Sciatic nerve (tissue), 2 donors: ENCODE measurements at places on chromosomes 2 and 18. TPM values are rescaled to one million over a fixed set of nuclear protein-coding genes. Genes with fewer than 3 reads are reported as not detected.

The CD207 gene
- 1.4 TPM for total RNA-seq

The CTNNA2 gene
- total RNA-seq: 5.4 TPM

The NEURL3 gene
- 0.58 TPM for total RNA-seq

The UGT1A3 gene
- total RNA-seq: not detected

The CROCC2 gene
- 0.18 TPM for total RNA-seq

The CXCR1 gene
- total RNA-seq: 4.9 TPM

The SLC19A3 gene
- 7.1 TPM for total RNA-seq

The NGEF gene
- total RNA-seq: 17.5 TPM

The SERPINB2 gene
- total RNA-seq: 2.6 TPM

The NAGK gene
- 125 TPM for total RNA-seq

The EXOC6B gene
- 49.9 TPM for total RNA-seq

The CCL20 gene
- 0.76 TPM for total RNA-seq

The CHRNG gene
- not detected for total RNA-seq

The IFIH1 gene
- 21.0 TPM for total RNA-seq

The GAL3ST2 gene
- total RNA-seq: not detected

The FHL2 gene
- total RNA-seq: 208 TPM

The FAM237A gene
- not detected for total RNA-seq

The NR4A2 gene
- 62.1 TPM for total RNA-seq

The RUFY4 gene
- total RNA-seq: 0.36 TPM

The CACNB4 gene
- 11.4 TPM for total RNA-seq

The PRSS56 gene
- total RNA-seq: not detected

The XIRP2 gene
- 2.9 TPM for total RNA-seq

The TTR gene
- total RNA-seq: not detected

The ABCG8 gene
- total RNA-seq: not detected

The GPR39 gene
- total RNA-seq: 0.31 TPM

The ING5 gene
- total RNA-seq: 46.1 TPM

The NCKAP1 gene
- 150 TPM for total RNA-seq

The SLC66A2 gene
- 65.2 TPM for total RNA-seq

The RIT2 gene
- total RNA-seq: not detected

The HDAC4 gene
- 99.5 TPM for total RNA-seq

The VIL1 gene
- total RNA-seq: not detected

The ANKRD12 gene
- 164 TPM for total RNA-seq

The CCDC74A gene
- 12.8 TPM for total RNA-seq

The LCT gene
- 0.04 TPM for total RNA-seq

The SLC9A2 gene
- not detected for total RNA-seq
